ENCODE measurements at places on chromosomes 3 and 15.
A peak's percentile ranks its signal among the peaks of the same experiment; 100 is the strongest.

DNA sequence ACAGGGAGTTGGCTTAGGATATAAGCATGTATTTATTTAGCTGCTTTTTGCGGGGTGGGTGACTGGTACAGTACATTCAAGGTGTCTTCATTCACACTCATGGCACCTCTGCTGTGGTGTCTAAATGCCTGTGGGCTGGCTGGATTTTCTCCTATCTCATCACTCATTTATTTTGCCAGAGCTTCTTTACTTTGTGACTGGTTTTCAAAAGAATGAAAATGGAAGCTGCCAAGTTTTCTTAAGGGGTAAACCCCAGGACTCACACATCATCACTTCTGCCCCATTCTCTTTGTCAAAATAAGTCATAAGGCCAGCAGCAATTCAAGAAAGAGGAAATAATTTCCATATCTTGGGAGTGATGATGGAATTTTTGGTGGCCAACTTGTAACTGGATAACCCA lies 493.4 kb upstream of the ALCAM start:
- no peaks in the 10 kb centered on the region for H3K4me1 ChIP-seq
- H3K4me3 ChIP-seq: no peak overlapping the region
- H3K36me3 ChIP-seq: no peaks in the 10 kb centered on the region
- H3K27ac ChIP-seq: no peak overlapping the region
- no peaks in the 10 kb centered on the region for H3K27me3 ChIP-seq
- no peak for DNase-seq

DNA sequence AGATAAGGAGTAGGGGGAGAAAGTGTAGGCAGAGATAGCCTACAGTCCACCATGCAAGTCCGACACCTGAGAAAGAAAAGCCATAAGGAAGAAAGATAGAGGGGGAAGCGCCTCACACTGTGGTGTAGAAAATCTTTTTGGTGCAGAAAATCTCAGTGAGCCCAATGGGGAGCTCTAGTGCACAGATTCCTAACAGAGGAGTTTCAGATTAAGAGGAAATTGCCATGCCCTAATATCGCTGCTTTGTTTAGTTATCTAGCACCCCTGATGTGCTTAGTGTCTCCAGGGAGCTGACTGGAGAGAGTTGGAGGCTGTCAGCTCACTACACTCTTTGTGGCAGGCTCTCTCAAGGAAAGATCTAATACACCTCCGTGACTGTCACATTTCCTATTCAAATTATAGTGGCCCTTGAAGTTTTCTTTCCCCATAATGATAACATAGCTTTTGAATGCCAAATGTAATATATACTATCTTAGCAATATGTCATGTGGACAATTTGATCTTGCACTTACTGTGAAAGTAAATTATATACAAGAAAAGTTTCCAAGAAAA lies 33.7 kb downstream of the CGGBP1 start:
- no peaks in the 10 kb centered on the region for H3K27me3 ChIP-seq
- no peak for DNase-seq
- no peaks in the 10 kb centered on the region for H3K36me3 ChIP-seq

DNA sequence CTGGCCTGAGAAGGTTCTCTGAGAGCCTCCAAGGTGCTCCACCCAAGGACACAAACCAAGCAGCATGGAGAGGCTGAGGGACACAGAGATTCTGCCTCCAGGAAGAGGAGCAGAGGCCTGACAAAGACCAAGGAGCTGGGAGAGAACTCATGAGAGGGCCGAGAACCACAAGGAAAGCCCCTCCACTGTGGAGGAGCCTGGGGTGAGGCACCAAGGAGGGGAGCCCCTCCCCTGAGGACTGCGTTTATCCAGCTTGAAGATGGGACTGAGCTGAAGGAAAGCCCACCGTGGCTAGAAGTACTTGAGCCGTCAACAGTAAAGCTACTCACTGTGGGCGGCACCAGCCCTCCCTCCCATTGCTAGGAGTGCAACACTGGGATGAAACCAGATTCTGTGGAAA lies 63.1 kb upstream of the MEF2A start:
- H3K4me3 ChIP-seq: no peak overlapping the region
- no peaks in the 10 kb centered on the region for H3K36me3 ChIP-seq
- no peak for DNase-seq
- no peaks in the 10 kb centered on the region for H3K27me3 ChIP-seq
- peaks cover 42% of the 10 kb centered on the region for H3K4me1 ChIP-seq

GRCh38 chr15:89747708-89748682 lies 3.1 kb downstream of the MESP1 start:
- no peak overlapping the region for H3K4me3 ChIP-seq
- peaks cover 7% of the 10 kb centered on the region for H3K27me3 ChIP-seq
- no peak overlapping the region for H3K27ac ChIP-seq
- no peaks in the 10 kb centered on the region for H3K36me3 ChIP-seq
- peaks cover 4% of the 10 kb centered on the region for H3K4me1 ChIP-seq

- H3K36me3 ChIP-seq: no peaks in the 10 kb centered on the region
- no peak overlapping the region for H3K4me3 ChIP-seq
- H3K27ac ChIP-seq: no peak overlapping the region
- no peaks in the 10 kb centered on the region for H3K4me1 ChIP-seq
Measured at GRCh38 chr15:39510001-39510701, 70.7 kb upstream of the THBS1 start.

- peaks cover 33% of the 10 kb centered on the region for H3K36me3 ChIP-seq
- H3K27ac ChIP-seq: peak overlapping the region; percentile 74
- peaks cover 2% of the 10 kb centered on the region for H3K27me3 ChIP-seq
- DNase-seq: peak; percentile 49
Measured at GRCh38 chr3:194489736-194490612, 3.2 kb upstream of the ATP13A3 start.

DNA sequence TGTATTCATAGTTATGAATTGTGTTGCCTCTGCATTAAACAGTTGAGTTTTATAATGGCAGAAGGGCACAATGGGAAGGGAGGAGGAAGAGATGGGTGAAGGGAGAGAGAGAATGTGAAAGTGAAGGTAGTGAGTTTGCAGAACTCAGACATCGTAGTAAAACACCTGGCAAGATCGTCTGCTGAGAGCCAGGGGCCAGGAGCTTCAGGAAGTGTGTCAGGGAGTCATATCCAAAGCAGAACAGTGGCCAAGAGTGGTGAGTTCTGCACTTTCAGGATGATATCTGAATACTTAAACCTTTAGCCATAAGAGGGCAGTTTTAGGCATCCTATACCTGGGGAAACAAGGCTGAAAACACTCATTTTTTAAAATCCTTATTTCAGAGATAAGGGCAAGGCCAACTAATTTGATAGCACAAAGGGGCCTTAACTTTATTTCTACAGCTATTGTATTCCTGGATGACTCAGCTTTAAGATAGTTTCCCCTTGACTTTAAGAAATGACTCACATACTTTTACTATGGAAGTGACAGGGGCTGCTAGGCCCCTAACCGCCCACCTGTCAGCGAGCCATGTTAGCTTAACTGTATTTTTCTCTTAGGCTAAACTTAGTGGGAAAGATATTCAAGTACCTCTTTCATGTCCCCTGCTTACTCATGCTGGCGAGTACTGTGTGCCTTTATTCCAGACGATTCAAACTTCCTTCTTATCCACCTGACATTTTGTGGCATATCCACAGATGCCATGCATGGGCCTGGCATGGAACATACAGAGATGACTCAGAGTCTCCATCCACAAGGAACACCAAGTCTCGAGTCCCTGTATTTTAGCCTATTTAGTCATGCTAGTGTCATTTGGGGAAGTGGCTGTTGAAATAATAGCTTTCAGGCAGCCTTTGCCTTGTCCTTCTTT lies 53.9 kb downstream of the RLBP1 start:
- peaks cover 38% of the 10 kb centered on the region for H3K4me1 ChIP-seq
- H3K36me3 ChIP-seq: peaks cover 7% of the 10 kb centered on the region
- H3K4me3 ChIP-seq: peak overlapping the region; percentile 39
- H3K27ac ChIP-seq: peak overlapping the region; percentile 83
- DNase-seq: peak; percentile 85

DNA sequence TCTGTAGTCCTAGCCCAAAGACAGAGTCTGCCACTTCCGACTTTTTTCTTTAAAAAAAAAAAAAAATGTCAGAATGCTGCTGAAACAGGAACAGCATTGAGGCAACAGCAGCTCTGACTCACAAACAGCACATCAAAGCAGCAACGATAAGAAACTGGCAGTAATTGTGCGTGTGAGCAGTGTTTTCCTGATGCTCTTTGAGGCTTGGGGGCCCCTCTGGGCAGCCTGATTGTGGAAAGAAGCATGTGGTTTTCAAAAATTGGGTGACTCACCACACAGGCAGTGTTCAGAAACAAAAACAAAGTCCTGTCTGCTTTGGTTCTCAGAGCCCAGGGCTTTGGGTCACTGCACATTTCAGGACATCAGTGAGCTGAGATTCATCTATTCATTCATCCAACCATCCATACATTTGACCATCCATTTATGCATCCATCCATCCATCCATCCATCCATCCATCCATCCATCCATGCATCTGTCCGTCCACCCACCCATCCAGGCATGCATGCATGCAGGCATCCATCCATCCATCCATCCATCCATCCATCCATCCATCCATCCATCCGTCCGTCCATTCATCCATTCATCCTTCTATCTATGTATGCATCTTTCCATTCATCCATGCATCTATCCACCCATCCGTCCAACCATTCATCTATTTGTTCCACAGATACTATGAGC lies 308.4 kb downstream of the RPLP1 start:
- peak overlapping the region; percentile 25 for H3K4me3 ChIP-seq
- H3K36me3 ChIP-seq: peaks cover 7% of the 10 kb centered on the region
- DNase-seq: peak; percentile 89
- H3K27ac ChIP-seq: peak overlapping the region; percentile 94
- H3K27me3 ChIP-seq: no peaks in the 10 kb centered on the region

GRCh38 chr3:106004826-106005225 lies 136.0 kb upstream of the CBLB start:
- H3K27me3 ChIP-seq: no peaks in the 10 kb centered on the region
- H3K4me3 ChIP-seq: no peak overlapping the region
- no peak overlapping the region for H3K27ac ChIP-seq
- H3K4me1 ChIP-seq: peaks cover 29% of the 10 kb centered on the region

GRCh38 chr15:52383100-52383588 lies 87.5 kb upstream of the MYO5C start:
- peaks cover 28% of the 10 kb centered on the region for H3K4me1 ChIP-seq
- no peak for DNase-seq
- peak overlapping the region; percentile 45 for H3K27ac ChIP-seq
- peaks cover 23% of the 10 kb centered on the region for H3K36me3 ChIP-seq
- no peak overlapping the region for H3K4me3 ChIP-seq

GRCh38 chr15:54839379-54839778 lies 357.4 kb downstream of the RSL24D1 start:
- H3K36me3 ChIP-seq: no peaks in the 10 kb centered on the region
- H3K4me3 ChIP-seq: no peak overlapping the region
- no peaks in the 10 kb centered on the region for H3K27me3 ChIP-seq
- H3K27ac ChIP-seq: no peak overlapping the region
- no peak for DNase-seq

GRCh38 chr15:29141308-29142128 lies 128.1 kb downstream of the NSMCE3 start:
- no peaks in the 10 kb centered on the region for H3K36me3 ChIP-seq
- no peak overlapping the region for H3K4me3 ChIP-seq
- H3K27me3 ChIP-seq: peaks cover 36% of the 10 kb centered on the region
- peaks cover 2% of the 10 kb centered on the region for H3K4me1 ChIP-seq
- no peak overlapping the region for H3K27ac ChIP-seq
- no peak for DNase-seq

All from activated CD4-positive, alpha-beta T cell treated with anti-CD3 and anti-CD28 coated beads for 36 hours (primary cell).